ENCODE measurements at places on chromosomes 16 and 17. TPM values are rescaled to one million over a fixed set of nuclear protein-coding genes. Genes with fewer than 3 reads are reported as not detected.

DNA sequence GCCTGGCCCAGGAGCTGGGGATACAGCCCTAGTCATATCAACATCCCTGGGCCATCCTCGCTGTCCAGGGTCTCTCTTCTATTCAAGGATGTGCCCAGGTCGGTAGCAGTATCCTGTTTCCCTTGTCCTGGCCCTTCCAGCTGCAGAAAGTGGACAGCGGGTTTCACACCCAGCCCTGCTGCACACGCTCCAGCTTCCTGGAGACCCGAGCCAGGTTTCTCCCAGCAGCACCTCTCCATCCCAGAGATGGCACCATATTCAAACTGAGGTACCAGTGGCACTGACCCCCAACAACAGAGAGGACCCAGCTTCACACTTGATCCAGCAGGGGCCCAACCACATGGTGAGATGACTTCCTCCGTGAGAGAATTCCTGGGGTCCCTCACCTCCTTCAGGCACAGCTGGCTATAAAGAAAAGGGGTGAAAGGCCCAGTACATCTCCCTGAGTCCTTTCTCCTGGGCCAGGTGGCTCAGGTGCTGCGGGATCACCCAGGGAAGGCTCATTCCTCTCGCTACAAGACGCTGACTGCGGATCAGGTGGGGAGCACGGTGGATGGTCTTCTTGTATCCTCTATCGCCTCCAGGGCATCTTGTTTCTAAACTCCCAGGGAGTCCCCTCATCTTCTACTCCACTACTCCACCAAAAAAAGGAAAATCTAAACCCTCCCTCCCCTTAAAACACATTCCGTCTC, 1.4 kb downstream of the CUEDC1 start:
- H3K36me3 ChIP-seq: no peaks in the 10 kb centered on the region
- H3K4me3 ChIP-seq: peak overlapping the region; percentile 70
- peaks cover 41% of the 10 kb centered on the region for H3K27me3 ChIP-seq

DNA sequence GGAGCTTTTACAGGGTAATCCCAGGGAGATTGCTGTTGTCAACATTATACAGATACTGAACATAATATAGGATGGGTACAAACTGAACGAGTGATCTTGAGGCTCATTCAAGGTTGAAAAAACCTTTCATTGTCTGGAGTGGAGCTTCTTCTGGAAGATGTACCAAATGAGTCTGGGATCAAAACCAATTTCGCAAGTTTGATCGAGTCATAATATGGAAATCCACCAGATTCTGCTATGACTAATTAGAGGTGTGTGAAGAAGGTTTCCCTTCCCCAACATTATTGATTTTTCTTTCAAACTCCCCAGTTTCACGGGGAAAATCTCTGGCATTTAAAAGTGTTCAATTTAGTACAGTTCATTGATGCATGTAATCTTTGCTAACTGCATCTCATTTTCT, 324.1 kb downstream of the ZFHX3 start:
- no peak overlapping the region for H3K4me3 ChIP-seq
- H3K27ac ChIP-seq: no peak overlapping the region
- no peak for DNase-seq
- H3K36me3 ChIP-seq: no peaks in the 10 kb centered on the region
- no peaks in the 10 kb centered on the region for H3K27me3 ChIP-seq

GRCh38 chr16:9362050-9362449, 270.6 kb downstream of the HAPSTR1 start:
- no peak for DNase-seq
- no peak overlapping the region for H3K4me3 ChIP-seq
- no peaks in the 10 kb centered on the region for H3K36me3 ChIP-seq
- H3K27me3 ChIP-seq: no peaks in the 10 kb centered on the region

DNA sequence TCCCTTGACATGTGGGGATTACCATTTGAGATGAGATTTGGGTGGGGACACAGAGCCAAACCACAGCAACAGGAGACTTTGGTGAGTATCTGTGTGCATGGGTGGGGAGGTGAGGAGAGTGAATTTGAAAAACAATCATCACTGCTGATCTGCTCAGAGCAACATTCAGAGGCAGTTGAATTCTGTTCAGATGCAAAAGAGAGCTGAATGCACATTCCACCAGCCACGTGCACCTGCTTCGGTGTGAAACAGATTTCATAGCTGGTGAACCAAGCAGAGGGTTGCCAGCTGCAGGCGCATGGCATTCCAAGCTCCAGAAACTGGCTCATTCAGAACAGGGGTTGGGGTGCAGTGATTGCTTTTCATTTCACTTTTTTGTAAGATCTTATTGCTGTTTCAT, 233.1 kb upstream of the FOXF1 start:
- H3K36me3 ChIP-seq: no peaks in the 10 kb centered on the region
- no peak overlapping the region for H3K4me3 ChIP-seq
- DNase-seq: no peak
- peaks cover 4% of the 10 kb centered on the region for H3K27me3 ChIP-seq
- H3K27ac ChIP-seq: no peak overlapping the region

GRCh38 chr17:11178581-11178980, 62.4 kb upstream of the SHISA6 start:
- H3K4me3 ChIP-seq: no peak overlapping the region
- no peaks in the 10 kb centered on the region for H3K4me1 ChIP-seq
- no peaks in the 10 kb centered on the region for H3K36me3 ChIP-seq
- no peaks in the 10 kb centered on the region for H3K27me3 ChIP-seq
- DNase-seq: no peak
- no peak overlapping the region for H3K27ac ChIP-seq

GRCh38 chr17:7394452-7395191, at the start of gene PLSCR3:
Gene PLSCR3 (minus strand): TSS chr17:7394525. CDS start chr17:7394110, 415 bp downstream.
- DNase-seq: peak; percentile 80
- H3K4me3 ChIP-seq: peak within 1 kb of the TSS; percentile 94
- H3K4me1 ChIP-seq: peaks cover 15% of the 10 kb centered on the region
- H3K36me3 ChIP-seq: peaks cover 25% of the 10 kb centered on the region
- peak within 1 kb of the TSS; percentile 91 for H3K27ac ChIP-seq

DNA sequence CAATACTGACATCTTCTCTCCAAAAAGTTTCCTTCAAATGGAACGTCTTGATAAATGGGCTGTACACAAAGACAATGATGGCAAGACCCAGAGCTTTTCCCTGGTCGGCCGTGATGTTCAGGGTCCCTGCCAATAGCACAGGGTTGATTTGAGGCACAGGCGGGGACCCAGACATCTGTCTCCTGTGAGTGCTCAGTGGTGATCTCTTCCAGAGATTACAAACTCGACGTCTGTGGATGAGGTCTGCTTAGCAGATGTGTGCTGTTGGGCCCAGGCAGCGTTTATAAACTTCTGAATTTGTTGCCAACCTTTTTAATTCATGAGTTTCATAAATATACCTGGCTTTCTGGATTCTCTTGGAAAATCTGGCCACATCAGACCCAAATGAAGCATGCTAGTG, 14.9 kb downstream of the CPPED1 start:
- H3K27ac ChIP-seq: no peak overlapping the region
- H3K27me3 ChIP-seq: no peaks in the 10 kb centered on the region
- H3K4me1 ChIP-seq: peaks cover 2% of the 10 kb centered on the region
- no peak for DNase-seq
- H3K4me3 ChIP-seq: no peak overlapping the region

GRCh38 chr17:35519439-35519838, 18.0 kb downstream of the SLFN12L start:
- no peak overlapping the region for H3K4me3 ChIP-seq
- peak overlapping the region; percentile 51 for H3K27ac ChIP-seq

DNA sequence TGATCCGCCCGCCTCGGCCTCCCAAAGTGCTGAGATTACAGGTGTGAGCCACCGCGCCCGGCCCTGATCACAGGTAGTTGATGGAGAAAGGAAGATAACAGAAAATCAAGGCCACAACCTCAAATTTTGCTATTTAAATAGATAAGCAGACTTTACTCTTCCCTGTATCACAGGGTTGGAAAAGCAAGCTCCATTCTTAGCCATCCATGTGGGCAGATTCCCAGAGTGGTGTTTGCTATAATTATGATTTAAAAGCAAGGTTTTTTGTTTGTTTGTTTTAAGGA, 44.4 kb downstream of the TUBD1 start:
- DNase-seq: no peak
- H3K4me3 ChIP-seq: no peak overlapping the region
- H3K27me3 ChIP-seq: no peaks in the 10 kb centered on the region
- H3K27ac ChIP-seq: no peak overlapping the region

DNA sequence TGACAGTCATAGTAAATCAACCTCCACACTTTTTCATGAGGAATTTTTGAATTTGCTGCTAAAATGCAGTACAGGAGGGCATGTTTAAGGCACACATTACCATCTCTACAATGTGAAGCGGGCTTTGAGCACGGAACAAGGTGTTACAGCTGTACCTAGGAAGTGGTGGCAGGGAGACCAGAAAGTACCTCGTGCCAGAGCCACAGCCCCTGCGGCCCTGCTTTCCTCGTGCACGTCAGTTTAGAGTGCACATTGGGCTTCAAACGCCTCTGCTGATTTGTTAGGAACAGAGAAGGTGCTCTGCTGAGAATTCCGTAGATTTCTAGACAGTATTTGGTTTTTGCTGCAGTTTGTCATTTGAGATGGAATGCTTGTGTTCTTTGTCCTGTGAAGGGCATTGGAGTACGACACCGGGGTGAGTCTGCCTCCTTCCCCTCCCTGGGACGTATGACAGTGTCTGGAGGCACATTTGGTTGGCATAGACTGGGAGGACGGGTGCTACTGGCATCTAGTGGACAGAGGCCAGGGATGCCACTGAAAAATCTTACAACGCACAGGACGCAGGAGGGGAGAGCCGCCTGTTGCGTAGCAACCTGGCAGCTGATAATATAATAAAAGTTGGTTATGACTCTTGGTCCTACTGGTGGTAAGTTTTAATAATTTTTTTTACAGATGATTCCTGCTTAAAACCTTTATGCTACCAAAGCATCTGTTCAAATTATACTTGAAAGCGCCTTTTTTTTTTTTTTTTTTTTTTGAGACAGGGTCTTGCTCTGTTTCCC, 9.1 kb downstream of the FOXK2 start:
- DNase-seq: no peak
- peaks cover 44% of the 10 kb centered on the region for H3K4me1 ChIP-seq
- H3K27ac ChIP-seq: no peak overlapping the region
- H3K36me3 ChIP-seq: peaks cover 23% of the 10 kb centered on the region

GRCh38 chr17:57327176-57327970, 71.0 kb downstream of the MSI2 start:
- peak overlapping the region; percentile 10 for H3K27ac ChIP-seq
- H3K4me3 ChIP-seq: no peak overlapping the region
- no peaks in the 10 kb centered on the region for H3K27me3 ChIP-seq
- H3K4me1 ChIP-seq: peaks cover 40% of the 10 kb centered on the region
- H3K36me3 ChIP-seq: peaks cover 50% of the 10 kb centered on the region
- DNase-seq: no peak

GRCh38 chr17:73226556-73227172, 33.8 kb downstream of the COG1 start:
- H3K36me3 ChIP-seq: peaks cover 30% of the 10 kb centered on the region
- DNase-seq: no peak
- H3K27ac ChIP-seq: peak overlapping the region; percentile 65
- H3K4me1 ChIP-seq: peaks cover 59% of the 10 kb centered on the region

- peaks cover 23% of the 10 kb centered on the region for H3K4me1 ChIP-seq
- H3K36me3 ChIP-seq: peaks cover 11% of the 10 kb centered on the region
- no peaks in the 10 kb centered on the region for H3K27me3 ChIP-seq
- DNase-seq: no peak
- no peak overlapping the region for H3K4me3 ChIP-seq
Measured at GRCh38 chr17:18028952-18029540, 9.9 kb downstream of the ATPAF2 start.

- no peak overlapping the region for H3K27ac ChIP-seq
- H3K4me1 ChIP-seq: no peaks in the 10 kb centered on the region
- peaks cover 5% of the 10 kb centered on the region for H3K27me3 ChIP-seq
- H3K36me3 ChIP-seq: no peaks in the 10 kb centered on the region
- H3K4me3 ChIP-seq: no peak overlapping the region
- DNase-seq: no peak
Measured at GRCh38 chr17:73304438-73304837, 7.4 kb downstream of the CDC42EP4 start.

- H3K36me3 ChIP-seq: peaks cover 3% of the 10 kb centered on the region
- H3K27me3 ChIP-seq: no peaks in the 10 kb centered on the region
- peaks cover 49% of the 10 kb centered on the region for H3K4me1 ChIP-seq
- H3K27ac ChIP-seq: peak overlapping the region; percentile 88
Measured at GRCh38 chr17:39753514-39754160, 15.9 kb downstream of the GRB7 start.

DNA sequence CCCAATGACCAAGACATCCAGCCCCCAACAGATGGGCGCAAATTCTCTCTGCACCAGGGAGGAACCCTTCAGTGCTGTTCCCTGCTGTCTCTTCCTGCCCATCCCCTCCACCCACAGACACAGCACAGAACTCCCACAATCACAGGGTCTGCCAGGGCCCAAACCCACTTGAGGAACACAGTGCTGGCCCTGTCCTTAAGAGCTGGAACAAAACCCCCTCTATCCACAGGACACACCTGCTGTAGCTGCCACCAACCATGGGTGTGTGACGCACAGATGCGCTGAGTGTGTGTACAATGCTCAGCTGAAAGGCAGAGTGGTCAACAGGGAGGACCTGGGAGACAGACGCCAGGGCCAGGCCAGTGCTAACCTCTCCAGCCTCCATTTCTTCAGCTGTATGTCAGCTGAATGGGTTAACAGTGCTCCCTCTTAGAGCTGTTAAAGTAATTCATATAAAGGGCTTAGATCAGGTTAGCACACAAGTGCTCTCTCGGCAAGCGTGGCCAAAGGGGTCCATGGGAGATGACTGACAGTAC, 62.1 kb downstream of the AMFR start:
- no peak overlapping the region for H3K4me3 ChIP-seq
- H3K4me1 ChIP-seq: peaks cover 8% of the 10 kb centered on the region
- no peak overlapping the region for H3K27ac ChIP-seq
- H3K27me3 ChIP-seq: no peaks in the 10 kb centered on the region

DNA sequence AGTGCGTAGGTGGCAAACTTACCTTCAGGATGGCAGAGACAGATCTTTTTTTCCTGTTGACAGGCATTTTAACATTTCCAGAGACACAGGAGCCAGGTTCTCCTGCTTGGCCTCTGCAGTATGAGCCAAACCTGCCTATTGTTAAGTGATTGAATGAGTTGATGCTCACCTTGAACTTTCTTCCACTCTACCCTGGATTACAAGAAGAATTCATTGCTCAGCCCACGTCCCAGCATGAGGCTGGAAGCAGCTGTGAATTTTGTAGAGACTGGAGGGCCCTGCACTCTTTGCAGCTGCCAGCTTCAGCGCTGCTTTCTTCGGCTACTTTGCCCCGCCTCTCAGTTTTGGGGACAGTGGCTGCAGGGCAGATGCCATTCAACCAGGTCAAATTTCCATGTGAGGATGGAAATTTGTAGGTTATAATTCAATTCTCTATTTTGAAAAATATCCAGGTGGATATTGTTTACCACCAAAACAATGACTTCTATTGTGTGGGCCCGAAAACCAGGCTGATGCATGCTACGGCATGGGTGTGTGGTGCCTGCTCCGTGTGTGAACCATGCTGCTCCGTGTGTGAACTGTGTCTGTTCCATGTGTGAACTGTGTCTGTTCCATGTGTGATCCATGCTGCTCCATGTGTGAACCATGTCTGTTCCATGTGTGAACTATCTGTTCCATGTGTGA, 75.2 kb upstream of the METTL9 start:
- H3K4me1 ChIP-seq: peaks cover 6% of the 10 kb centered on the region
- H3K36me3 ChIP-seq: peaks cover 3% of the 10 kb centered on the region
- DNase-seq: no peak
- no peak overlapping the region for H3K4me3 ChIP-seq
- H3K27ac ChIP-seq: no peak overlapping the region

The EVI2A gene
- 20.7 TPM for total RNA-seq

The CLDN9 gene
- 0.11 TPM for total RNA-seq

The GPR139 gene
- not detected for total RNA-seq

The TMEM170A gene
- total RNA-seq: 39.9 TPM

The SLC46A1 gene
- total RNA-seq: 6.9 TPM

The USH1G gene
- total RNA-seq: not detected

The KRTAP2-3 gene
- total RNA-seq: not detected

The ST6GALNAC2 gene
- total RNA-seq: not detected

The ODAD4 gene
- 0.85 TPM for total RNA-seq

Data from activated T-helper 2 cell treated with anti-CD3 and anti-CD28 coated beads, Interferon-gamma antibody, Interleukin-2, Interleukin-4, amounts not matched to agents 10 μg/mL and 5 μg/mL and 100 μg/mL, durations not matched to agents 14 hours and 24 hours and 36 hours (primary cell).